Upper lobe of right lung (tissue), 1 donor: ENCODE measurements at places on chromosomes 13 and 19. TPM values are rescaled to one million over a fixed set of nuclear protein-coding genes. Genes with fewer than 3 reads are reported as not detected.

Gene CDX2
- not detected for total RNA-seq

Gene SYNE4
- total RNA-seq, result 8.1 TPM

Gene GAMT
- total RNA-seq, result 7.1 TPM

- DNase-seq, result no peak
- H3K36me3 ChIP-seq, result peaks cover 6% of the 10 kb centered on the region
- no peak overlapping the region for H3K27ac ChIP-seq
- no peaks in the 10 kb centered on the region for H3K27me3 ChIP-seq
These were observed 31.9 kb downstream of the ATP4B start for GRCh38 chr13:113625965-113626721.

GRCh38 chr19:30666301-30666803 lies 294.2 kb downstream of the ZNF536 start:
- H3K27ac ChIP-seq, result no peak overlapping the region
- no peaks in the 10 kb centered on the region for H3K36me3 ChIP-seq
- DNase-seq, result no peak
- peaks cover 30% of the 10 kb centered on the region for H3K27me3 ChIP-seq
- no peak overlapping the region for H3K4me3 ChIP-seq

DNA sequence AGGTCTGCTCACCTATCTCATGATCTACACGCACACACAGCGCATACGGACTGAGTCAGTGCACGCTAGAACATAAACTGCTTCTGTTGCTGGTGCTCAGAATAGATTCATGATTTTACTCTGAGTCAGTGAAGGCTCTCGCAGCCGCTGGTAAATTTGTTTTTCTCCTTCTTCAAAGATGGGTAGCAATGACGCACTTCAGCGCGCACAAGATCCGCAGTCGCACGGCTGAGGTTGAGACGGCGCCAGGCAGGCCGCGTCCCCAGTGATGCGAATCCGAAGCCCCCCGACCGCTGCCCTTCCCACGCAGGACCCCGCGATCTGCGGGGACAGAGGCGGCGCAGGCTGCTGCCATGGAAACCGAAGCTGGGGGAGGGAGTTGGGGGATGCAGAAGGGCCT lies 103.7 kb upstream of the USP29 start:
- H3K27me3 ChIP-seq, result no peaks in the 10 kb centered on the region
- no peaks in the 10 kb centered on the region for H3K4me1 ChIP-seq
- no peaks in the 10 kb centered on the region for H3K36me3 ChIP-seq
- no peak overlapping the region for H3K4me3 ChIP-seq

DNA sequence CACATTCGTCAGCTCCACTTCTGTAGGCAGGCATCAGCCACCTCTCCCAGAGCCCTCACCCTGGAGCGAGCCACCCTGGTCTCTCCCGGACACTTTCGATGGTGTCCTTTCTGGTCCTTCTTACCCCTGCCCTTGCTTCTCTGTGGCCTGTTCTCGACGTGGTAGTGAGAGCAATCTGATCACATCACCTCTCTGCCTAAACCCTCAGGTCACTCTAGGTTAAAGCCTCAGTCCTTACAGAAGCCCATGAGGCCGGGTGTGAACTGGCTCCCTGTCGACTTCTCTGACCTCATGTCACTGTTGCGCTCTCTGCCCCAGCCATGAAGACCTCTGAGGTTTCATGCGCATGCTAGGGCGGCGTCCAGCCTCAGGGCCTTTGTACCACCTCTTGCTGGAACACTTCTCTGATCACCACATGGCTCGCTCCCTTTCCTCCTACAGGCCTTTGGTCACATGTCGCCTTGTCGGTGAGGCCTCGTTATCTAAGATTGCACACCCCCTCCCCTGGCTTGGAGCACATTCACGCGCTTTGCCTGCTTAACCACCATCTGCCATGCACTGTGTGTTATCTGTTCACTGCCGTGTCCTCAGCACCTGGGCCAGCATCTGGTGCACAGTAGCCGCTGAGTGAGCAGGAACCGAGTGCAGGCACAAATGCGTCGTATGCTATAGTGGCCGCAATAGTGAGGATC lies 101.5 kb downstream of the DPF1 start:
- no peak for DNase-seq
- H3K4me1 ChIP-seq, result no peaks in the 10 kb centered on the region
- H3K27me3 ChIP-seq, result no peaks in the 10 kb centered on the region
- H3K36me3 ChIP-seq, result peaks cover 18% of the 10 kb centered on the region
- no peak overlapping the region for H3K27ac ChIP-seq
- no peak overlapping the region for H3K4me3 ChIP-seq
